ENCODE measurements at places on chromosomes 3 and 15.

DNA sequence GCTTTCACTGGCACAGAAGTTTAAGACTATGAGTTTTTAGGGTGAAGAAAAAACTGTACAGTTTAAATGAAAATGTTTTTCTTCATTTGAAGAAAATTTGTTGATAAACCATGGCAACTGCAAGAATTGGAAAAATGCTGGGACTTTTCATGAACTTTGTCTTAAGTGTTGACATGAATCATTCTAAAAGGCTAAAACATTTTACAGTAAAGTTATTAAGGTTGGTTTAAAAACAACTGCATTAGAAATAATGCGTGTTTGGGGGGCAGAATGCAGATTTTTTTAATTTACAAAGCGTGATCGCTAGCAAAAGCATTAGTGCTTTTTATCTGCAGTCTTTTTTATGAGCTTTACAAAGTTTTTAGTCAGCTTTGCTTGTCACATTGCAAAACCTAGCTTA, 601.9 kb upstream of the TGFBR2 start:
- no peak overlapping the region for H3K27ac ChIP-seq
- H3K36me3 ChIP-seq: no peaks in the 10 kb centered on the region
- no peak overlapping the region for H3K4me3 ChIP-seq
- H3K27me3 ChIP-seq: no peaks in the 10 kb centered on the region
- no peak for ATAC-seq

- ATAC-seq: no peak
- no peak overlapping the region for H3K27ac ChIP-seq
- H3K4me1 ChIP-seq: peaks cover 13% of the 10 kb centered on the region
- H3K4me3 ChIP-seq: no peak overlapping the region
- no peaks in the 10 kb centered on the region for H3K36me3 ChIP-seq
Observed at GRCh38 chr15:63990454-63990853, 55.8 kb downstream of the DAPK2 start.

DNA sequence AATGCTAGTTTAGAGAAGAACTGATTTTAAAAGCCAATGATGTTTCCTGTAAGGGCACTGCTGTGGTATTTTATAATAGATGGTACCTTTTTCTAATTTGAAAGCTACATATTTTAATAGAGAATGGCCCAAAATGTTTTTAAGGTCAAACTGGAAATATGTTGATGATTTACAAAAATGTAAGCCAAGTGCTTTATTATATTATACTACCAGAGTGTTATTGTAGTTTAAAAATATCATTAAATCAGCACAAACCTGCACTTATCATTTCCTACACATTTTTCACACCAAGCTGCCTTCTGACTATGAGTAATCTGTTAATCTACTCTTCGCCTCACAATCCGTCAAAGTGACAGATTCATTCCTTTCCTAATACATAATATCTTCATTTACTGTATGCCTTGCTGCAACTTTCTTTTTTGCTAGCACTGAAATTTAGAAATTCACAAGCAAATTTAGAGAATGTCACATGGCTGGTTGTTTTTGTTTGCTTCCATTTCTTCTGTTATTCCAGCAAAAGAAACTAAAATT, 126.4 kb upstream of the FAM3D start:
- H3K27me3 ChIP-seq: peaks cover 7% of the 10 kb centered on the region
- H3K27ac ChIP-seq: no peak overlapping the region
- H3K4me1 ChIP-seq: no peaks in the 10 kb centered on the region
- H3K4me3 ChIP-seq: no peak overlapping the region
- no peaks in the 10 kb centered on the region for H3K36me3 ChIP-seq

DNA sequence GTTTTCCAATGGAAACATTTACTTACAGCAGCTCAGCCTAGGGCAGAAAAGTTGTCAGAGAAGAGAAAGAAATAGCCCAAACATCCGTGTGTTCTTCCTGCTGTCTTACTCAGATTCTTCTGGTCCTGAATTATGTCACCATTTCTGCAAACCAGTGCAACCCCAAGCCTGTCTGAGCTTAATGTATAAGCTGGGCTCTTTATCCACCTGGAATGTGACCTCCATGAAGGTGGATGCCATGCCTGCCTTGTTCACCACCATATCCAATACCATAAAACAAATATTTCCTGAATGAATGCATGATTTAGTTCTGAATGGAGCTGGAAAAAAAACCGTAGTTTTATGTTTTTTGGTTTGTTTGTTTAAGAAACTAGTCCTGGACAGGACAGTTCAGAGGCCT, 150.9 kb downstream of the RYR3 start:
- H3K36me3 ChIP-seq: no peaks in the 10 kb centered on the region
- H3K27ac ChIP-seq: no peak overlapping the region
- H3K27me3 ChIP-seq: peaks cover 11% of the 10 kb centered on the region

GRCh38 chr3:47803480-47804025, 615 bp downstream of the DHX30 start:
- peaks cover 17% of the 10 kb centered on the region for H3K36me3 ChIP-seq
- H3K4me3 ChIP-seq: peak overlapping the region; percentile 93
- peak overlapping the region; percentile 97 for H3K27ac ChIP-seq
- ATAC-seq: no peak
- H3K27me3 ChIP-seq: no peaks in the 10 kb centered on the region

DNA sequence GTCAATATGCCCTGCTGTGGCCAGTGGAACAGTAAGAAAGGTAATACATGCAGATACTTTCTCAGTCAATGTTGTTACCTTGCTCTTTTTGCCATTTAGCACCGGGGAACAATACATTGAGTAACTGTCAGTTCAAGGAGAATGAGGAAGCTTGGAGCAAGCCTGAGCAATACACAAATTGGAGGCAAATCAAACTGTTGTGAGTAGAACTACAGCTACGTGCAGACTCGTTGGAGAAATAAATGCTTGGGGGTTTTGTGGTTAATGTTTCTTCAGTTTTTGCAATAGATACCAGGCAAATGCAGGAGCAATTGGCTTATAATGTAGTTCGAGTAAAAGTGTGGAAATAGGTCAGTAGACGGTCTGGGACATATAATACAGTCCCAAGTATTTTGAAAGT, 587.3 kb upstream of the ROBO1 start:
- no peaks in the 10 kb centered on the region for H3K4me1 ChIP-seq
- no peaks in the 10 kb centered on the region for H3K36me3 ChIP-seq
- ATAC-seq: no peak
- H3K27me3 ChIP-seq: no peaks in the 10 kb centered on the region
- no peak overlapping the region for H3K27ac ChIP-seq
- H3K4me3 ChIP-seq: no peak overlapping the region

- no peak for ATAC-seq
- H3K4me1 ChIP-seq: no peaks in the 10 kb centered on the region
- H3K27ac ChIP-seq: no peak overlapping the region
- H3K27me3 ChIP-seq: peaks cover 3% of the 10 kb centered on the region
- no peak overlapping the region for H3K4me3 ChIP-seq
Observed at GRCh38 chr3:24472358-24472757, 22.3 kb downstream of the THRB start.

DNA sequence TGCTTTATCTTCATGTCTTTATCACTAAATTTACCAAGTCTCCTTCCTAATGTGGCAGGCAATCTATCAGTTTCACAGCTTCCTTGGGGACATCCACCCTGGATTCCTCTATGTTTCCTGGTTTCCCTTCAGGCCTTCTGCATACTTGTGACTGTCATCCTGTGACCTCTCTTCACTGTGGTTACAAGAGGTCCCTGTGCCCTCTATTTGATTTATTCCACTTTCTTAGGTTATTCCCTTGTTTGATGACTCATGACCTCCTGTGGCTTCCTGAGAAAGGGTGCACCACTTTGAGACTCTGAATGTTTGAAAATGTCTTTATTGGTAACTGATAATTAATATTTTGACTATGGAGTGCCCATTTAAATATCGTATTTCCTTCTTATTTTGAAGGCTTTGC, 60.5 kb upstream of the KY start:
- no peaks in the 10 kb centered on the region for H3K4me1 ChIP-seq
- H3K27me3 ChIP-seq: peaks cover 7% of the 10 kb centered on the region
- H3K27ac ChIP-seq: no peak overlapping the region
- H3K36me3 ChIP-seq: no peaks in the 10 kb centered on the region

GRCh38 chr15:100995471-100996430, 76.6 kb downstream of the LRRK1 start:
- no peak for ATAC-seq
- H3K27me3 ChIP-seq: peaks cover 28% of the 10 kb centered on the region
- no peak overlapping the region for H3K4me3 ChIP-seq
- H3K4me1 ChIP-seq: no peaks in the 10 kb centered on the region
- H3K27ac ChIP-seq: no peak overlapping the region

GRCh38 chr3:72820415-72820814, 27.8 kb downstream of the SHQ1 start:
- ATAC-seq: no peak
- peaks cover 45% of the 10 kb centered on the region for H3K36me3 ChIP-seq
- no peaks in the 10 kb centered on the region for H3K27me3 ChIP-seq
- no peak overlapping the region for H3K27ac ChIP-seq
- H3K4me3 ChIP-seq: no peak overlapping the region

- H3K36me3 ChIP-seq: no peaks in the 10 kb centered on the region
- no peak overlapping the region for H3K4me3 ChIP-seq
- H3K4me1 ChIP-seq: no peaks in the 10 kb centered on the region
- H3K27ac ChIP-seq: no peak overlapping the region
Observed at GRCh38 chr3:163891771-163892170, 1186.5 kb downstream of the SI start.

GRCh38 chr15:43215961-43216360, 4.9 kb downstream of the EPB42 start:
- no peak for ATAC-seq
- no peaks in the 10 kb centered on the region for H3K36me3 ChIP-seq
- H3K4me1 ChIP-seq: no peaks in the 10 kb centered on the region
- peaks cover 6% of the 10 kb centered on the region for H3K27me3 ChIP-seq
- no peak overlapping the region for H3K4me3 ChIP-seq

Data from activated T-helper 17 cell treated with anti-CD3 and anti-CD28 coated beads, Interleukin-2, amount 50 U/mL, for 72 hours (primary cell).